Activated CD4-positive, alpha-beta T cell treated with anti-CD3 and anti-CD28 coated beads, Interleukin-2, amount 50 U/mL, for 48 hours (primary cell): ENCODE measurements at places on chromosomes 1 and 21.

DNA sequence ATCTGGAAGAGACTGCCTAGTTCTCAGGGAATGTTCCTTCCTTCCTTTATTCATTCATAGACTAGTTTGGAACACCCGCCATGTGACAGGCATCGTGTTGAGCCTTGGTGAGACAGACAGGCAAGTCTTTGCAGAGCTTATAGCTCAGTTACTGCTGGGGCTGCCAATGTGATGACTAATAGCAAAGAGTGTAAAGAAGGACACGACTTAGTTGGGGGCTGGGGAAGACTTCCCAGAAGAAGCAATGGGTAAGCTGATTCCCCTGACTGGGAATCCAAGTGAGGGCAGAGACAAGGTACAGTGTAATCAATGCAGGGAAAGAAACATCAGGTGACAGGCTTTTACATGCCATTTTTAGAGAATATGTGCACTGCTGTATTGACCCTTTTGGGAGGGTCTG, 51.2 kb downstream of the TENT5C start:
- DNase-seq, result no peak

- DNase-seq, result no peak
Measured at GRCh38 chr1:170307426-170307825, 161.7 kb downstream of the NTMT2 start.

- DNase-seq, result no peak
Measured at GRCh38 chr1:91397605-91398004, 7.0 kb downstream of the HFM1 start.

DNA sequence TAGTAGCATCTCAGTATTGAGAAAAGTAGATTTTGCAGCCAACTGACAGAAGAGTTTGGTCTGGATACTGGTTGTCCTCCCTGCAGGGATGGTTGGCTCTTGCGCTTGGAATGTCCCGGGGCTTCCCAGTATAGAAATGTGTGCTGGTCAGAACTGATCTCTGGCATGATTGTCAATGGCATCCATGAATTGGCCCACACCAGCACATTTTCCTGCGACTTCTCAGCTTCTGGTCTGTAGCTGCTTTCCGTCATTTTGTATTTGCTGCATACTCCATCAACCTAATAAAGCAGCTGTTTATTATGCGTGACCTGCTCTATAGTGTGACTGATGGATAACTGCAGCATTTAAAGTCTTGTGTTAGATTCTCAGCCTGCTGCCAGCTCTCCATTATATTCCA, 203.7 kb downstream of the S1PR1 start:
- no peak for DNase-seq

DNA sequence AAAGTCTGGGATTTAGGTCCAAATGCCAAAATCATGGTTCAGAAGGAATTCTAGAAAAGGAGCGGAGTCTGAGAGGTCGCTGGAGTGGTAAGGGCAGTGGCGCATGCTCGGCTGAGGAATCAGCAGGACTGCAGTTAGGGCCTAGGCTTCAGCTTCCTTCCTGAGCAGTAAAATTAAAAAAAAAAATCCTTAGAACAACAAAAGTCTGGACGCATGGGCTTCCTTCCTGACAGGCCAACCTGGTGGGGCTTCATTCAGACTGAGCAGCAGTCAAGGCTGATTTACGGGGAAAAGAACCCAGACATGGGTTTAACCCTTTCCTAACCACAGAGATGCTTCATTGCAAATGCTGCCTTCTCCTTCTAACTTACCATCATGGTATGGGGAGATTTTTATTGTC, 17.1 kb downstream of the RNF220 start:
- no peak for DNase-seq

DNA sequence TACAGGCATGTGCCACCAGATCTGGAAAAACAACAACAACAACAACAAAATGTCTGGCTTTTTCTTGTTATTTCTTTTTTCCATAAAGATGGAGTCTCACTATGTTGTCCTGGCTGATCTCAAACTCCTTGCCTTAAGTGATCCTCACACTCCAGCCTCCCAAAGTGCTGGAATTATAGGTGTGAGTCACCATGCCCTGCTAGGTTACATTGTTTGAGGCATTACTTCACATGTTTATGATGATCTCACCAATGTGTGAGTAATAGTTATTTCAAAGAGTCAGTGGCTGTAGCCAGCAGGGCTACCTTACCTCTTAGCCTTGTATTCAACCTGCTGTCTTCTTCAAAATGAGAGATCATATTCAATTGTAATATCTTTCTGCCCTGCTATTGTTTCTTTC, 445.7 kb downstream of the AMY1C start:
- no peak for DNase-seq

DNA sequence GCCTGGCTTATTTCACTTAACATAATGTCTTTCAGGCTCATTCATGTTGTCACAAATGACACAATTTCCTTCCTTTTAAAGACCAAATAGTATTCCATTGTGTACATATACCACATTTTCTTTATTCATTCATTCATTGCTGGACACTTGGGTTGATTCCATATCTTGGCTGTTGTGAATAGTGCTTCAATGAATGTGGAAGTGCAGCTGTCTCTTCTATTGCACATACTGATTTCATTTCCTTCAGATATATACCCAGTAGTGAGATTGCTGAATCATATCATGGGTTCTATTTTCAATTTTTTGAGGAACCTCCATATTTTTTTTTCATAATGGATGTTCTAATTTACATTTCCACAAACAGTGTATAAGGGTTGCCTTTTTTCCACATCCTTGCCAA, 38.6 kb upstream of the WLS start:
- no peak for DNase-seq

GRCh38 chr1:74512170-74512915, at the start of gene LRRC53:
TSS of gene LRRC53 (minus strand) at chr1:74512611. CDS start at chr1:74483349, 29,262 bp downstream.
- no peak for DNase-seq
